ENCODE measurements at places on chromosomes 4 and X.

DNA sequence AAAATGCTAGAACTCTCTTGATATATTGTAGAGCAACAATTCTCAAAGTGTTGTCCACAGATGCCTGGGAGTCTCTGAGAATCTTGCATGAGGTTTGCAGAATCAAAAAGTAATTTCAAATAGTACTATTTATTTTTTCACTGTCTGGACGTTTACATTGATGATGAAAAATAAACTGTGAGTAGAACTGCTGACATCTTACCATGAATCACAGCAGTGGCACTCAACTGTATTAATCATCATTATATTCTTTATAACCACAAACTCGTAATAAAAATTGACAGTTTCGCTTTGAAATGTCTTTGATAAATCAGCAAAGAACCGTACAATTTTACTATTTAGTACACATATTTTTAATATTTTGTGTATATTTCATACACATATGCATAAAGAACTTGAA lies 94.5 kb downstream of the NAF1 start:
- ATAC-seq: no peak

- peak; percentile 30 for ATAC-seq
These were observed 496.3 kb downstream of the PDGFC start for GRCh38 chr4:156475322-156475721.

- no peak for ATAC-seq
These were observed 225.8 kb downstream of the DMD start for GRCh38 chrX:32985544-32985943.

DNA sequence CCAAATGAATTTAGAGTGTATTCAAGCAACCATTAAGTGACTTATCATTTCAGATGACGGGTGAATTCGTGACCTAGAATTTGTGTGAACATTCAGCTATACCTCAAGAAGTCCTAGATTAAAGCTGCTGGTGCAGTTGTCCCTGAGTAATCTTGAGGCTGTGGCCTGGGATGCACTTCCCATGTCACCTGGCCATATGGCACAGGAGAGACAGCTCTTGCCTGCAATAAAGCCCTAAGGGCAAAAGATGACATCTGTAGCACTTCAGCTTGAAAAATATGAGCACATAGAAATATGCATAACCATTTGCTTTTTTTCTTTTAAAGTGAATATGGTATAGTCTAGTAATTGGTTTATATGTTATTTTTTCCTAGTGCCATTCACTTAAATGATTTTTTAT lies 125.8 kb downstream of the FHDC1 start:
- ATAC-seq: no peak

Measured in motor neuron (in vitro differentiated cells).